Kidney epithelial cell (primary cell): ENCODE measurements at places on chromosomes 1 and 21.

GRCh38 chr1:38990386-38990737 is 714 bp upstream of the AKIRIN1 start:
- DNase-seq: no peak

GRCh38 chr1:218967836-218968235 is 205.8 kb upstream of the LYPLAL1 start:
- DNase-seq: peak; percentile 18

- DNase-seq: peak; percentile 100
Observed at GRCh38 chr1:218496561-218496960, 151.4 kb downstream of the TGFB2 start.

DNA sequence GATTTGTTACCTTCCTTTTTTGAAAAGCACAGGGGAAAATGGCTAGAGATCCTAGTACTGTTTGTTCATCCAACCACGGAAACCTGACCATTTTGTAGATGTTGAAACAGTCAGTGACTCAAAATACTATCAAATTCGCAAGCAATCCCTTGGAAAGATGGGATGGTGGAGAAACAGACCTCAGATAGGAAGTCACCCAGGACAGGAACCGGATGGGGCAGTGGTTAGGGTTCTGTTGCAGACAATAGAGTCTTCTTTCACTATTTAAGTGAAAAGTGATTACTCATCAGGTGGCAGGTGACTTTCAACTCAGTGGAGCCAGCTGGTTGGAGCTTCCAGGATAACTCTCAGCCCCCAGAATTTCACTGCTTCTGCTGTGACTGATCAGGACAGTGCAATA is 17.0 kb downstream of the LHX4 start:
- no peak for DNase-seq

DNA sequence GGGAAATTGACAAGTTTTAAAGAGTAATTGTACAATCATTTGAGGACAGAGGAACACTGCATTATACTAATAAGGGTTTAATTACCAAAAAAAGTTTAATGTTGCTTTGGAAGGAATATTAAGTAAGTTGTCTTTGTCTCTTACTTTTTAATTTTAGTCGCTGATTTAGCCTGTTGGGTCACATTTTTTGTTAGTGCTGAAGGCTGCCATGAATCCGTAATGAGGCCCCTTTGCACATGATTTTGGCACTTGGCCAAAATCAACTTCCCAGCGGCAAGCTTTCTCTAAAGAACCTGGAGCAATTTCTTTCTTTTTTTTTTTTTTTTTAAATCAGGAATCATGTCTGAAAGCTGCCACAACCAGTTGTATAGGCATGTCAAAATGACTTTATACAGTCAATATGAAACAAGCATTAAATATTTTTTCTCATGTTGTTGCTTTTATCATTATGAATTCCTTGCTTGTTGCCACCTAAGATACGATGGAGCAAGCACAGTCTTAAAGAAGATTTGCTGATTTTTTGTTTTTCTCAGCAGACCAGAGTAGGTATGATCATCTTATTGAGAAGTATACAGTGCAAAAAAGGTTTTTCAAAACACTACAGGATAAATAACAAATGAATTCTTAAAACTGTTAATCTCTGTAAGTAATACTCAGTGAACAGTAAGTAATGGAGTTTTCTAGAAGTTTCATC is 690.4 kb downstream of the USP25 start:
- peak; percentile 10 for DNase-seq

DNA sequence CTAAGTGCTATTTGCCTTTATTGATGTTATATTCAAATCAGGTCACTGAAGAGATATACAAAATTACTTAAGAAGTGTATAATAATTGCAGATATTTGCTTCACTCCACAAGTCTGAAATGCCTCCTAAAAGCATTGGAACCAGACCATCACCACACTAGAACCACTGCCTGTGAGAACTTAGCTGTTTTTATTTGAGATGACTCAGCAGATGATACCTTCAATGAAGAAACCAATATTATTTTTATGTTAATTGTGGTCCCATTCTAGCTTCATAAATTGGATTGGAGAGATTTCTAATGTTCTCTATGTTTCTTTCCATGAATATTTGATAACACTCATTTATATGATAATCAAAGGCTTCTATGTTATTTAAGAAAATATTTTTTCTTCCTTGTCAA is 740.6 kb downstream of the KCNT2 start:
- no peak for DNase-seq

DNA sequence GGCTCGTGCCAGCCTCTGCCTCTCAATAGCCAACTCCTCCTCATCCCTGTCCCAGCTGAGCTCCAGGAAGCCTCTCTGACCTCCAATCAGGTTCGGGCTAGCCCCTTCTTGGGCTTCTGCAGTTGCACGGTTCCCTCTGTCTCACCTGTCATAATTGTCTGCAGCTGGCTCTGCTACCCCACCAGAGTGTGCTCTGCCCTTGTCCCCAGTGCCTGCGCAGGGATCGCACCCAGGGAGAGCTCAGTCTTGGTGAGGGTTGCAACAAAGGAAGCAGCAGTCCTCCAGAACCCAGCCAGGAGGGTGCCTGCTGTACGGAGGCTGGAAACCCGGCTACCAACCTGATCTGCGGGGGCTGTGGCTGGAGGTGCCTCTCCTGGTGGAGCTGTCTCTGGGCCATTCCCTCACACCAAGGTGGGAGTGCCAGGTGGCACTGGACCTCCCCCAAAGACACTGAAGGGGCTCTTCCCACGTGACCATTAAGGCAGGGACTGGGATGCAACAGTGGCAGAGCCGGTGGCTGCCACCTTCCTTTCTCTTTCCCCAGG is 63.5 kb upstream of the DMRTB1 start:
- DNase-seq: no peak

- no peak for DNase-seq
Observed at GRCh38 chr1:205587581-205587980, 44.2 kb downstream of the ELK4 start.
